ENCODE measurements at places on chromosomes 7 and 10.

GRCh38 chr7:84025332-84025927, 169.2 kb downstream of the SEMA3A start:
- no peak for DNase-seq

GRCh38 chr7:133275008-133275407, 22.1 kb downstream of the EXOC4 start:
- no peak for DNase-seq

DNA sequence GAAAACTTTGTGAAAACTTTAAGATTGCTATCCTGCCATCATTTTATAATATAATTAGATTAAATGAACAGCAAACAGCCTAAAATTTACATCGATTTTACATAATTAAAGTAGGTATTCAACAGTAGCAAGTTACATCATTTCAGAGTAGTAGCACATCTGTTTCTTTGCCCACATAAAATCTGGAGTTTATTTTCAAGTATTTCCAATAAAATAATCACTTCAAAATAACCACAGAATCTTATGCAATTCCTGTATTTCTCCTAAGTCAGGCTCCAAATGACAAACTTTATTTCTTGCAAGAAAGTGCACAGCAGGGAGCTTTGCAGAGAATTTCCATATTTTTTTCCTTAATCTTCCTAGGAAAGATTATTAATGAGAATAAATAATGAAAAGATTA, 82.6 kb downstream of the CUBN start:
- no peak for DNase-seq

- no peak for DNase-seq
These were observed 36.7 kb upstream of the SFTPD start for GRCh38 chr10:79985481-79986072.

DNA sequence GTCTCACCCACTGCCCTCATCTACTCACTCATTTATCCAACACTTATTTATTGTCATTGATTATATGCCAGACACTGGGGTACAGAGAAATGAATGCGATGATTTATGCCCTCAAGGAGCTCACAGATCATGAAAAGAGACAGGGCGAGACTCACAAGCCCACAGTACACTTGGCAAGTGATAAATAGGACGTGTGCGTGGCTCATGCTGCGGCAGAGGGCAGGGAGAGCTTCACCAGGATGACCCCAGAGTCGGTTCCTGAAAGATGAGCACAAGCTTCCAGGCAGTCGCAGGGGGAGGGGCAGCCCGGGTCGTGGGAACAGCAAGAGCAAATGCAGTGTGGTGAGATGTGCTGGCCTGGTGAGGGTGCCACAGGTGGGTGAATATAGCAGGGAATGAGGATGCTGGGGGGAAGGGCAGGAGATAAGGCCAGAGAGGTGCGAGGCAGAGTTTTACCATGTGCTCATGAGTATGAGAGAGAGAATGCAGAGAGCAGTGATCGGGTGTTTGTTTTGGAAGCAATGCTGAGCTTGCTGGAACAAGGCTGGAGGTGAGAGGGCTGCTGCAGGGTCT, 70.9 kb downstream of the ATXN7L1 start:
- DNase-seq: no peak

All from activated naive CD8-positive, alpha-beta T cell treated with anti-CD3 and anti-CD28 coated beads for 36 hours (primary cell).